ENCODE measurements at places on chromosomes 7 and 10. TPM values are rescaled to one million over a fixed set of nuclear protein-coding genes. Genes with fewer than 3 reads are reported as not detected.

DNA sequence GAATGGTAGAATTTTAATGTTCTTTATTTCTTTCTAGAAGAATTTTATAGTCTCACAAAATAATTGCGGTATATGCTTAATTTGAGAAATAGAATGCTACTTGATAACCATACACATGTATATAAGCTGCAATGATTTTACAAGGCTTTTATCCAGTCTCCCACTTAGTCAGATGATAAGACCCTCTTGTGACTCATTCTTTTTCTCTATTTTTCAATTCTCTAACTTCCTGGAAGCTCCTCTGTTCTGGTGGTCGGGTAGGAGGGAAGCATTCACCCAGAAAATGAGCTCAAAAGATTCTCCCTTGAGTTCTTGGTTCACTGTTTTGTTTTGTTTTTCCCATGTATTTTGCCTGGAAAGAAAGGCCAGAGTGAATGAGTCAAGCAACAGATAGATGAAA is 546.6 kb downstream of the INHBA start:
- no peak for DNase-seq

DNA sequence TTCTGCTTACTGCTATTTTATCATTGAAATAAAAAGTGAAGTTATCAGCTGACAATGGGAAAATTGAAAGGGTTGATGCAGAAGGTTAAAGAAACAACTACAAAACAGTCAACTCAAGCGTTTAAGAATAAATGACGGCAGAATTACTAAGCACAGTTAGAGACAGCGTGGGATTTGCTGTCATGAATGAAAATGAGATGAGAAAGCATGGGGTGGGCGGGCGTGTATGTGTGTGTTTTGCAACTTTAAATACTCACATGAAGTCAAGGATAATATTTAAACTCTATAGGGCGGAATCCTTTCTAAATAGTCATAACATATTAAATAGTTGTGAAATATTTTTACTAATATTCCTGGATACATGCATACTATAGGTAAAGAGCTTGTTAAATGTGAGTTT is 450.8 kb downstream of the ETV1 start:
- no peak for DNase-seq

TFPI2 gene
- not detected for total RNA-seq

DNA sequence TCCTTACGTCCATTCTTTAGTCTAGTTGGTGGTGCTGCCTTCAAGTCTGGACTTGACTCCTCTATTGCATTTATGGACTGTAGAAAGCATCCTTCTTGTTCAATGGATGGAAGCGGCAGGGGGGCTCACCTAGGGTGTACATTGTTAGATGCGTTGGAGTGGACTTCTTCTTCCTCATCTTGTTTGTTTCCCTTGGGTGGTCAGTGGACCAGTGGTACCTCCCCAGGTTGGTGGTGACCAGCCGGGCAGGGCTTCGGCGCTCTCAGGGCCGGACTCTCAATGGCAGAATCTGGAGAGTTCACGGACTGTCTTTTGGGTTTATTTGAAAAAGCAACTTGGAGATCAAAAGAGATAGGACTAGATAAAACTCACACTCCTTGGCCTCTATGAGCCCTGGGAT is 6.2 kb upstream of the BTBD16 start:
- no peak for DNase-seq

DNA sequence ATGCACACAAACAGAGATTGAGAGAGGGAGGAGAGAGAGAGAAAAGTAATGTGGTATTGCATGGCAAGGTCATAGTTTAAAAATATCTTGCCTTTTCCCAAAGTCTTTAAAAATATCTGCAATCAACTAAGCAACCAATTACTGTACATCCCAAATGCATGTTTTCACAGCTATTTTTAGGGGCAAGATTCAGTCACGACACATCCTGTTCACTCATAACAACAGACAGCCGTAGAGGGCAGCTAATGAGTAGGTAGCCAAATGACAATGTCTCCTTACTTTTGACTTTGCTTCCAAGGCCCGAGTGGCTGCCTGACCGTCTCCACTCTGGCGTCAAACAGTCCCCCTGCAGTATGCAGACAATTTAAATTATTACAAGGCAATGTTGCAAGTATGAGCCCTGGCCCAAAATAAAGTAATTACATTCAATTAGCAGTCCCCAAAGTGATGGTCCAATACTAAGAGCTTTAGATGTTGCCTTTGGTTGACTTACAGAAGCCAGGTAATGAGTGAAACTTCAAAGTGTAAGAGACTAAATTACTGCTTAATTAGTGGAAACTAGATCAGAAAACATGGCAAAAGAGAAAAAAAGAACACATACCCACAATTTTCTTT is 162.9 kb downstream of the MBL2 start:
- DNase-seq = no peak

SNX10 gene
- total RNA-seq = 54.9 TPM

TRRAP gene
- 59.1 TPM for total RNA-seq

DNA sequence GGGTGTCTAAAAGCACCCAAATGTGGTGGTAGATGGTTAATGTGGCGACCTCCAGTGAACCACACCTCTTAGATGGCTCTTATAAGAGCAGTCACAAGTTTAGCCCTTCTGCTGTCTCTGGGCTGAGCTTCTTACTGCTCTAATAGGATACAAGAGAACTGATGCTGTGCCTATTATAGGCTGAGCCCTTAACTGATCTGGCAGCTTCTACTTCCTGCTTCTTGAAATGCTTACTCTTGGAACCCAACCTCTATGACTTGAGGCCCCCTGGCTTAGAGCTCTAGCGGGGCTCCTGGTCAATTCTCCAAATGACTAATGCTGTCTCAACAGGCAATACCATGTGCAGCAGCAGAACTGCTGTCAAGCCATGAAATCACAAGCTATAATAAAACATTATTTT is 35.0 kb upstream of the LSM8 start:
- no peak for DNase-seq

SLC26A5 gene
- total RNA-seq = 0.07 TPM

- no peak for DNase-seq
Observed at GRCh38 chr10:63799521-63800300, 278.5 kb downstream of the REEP3 start.

- DNase-seq = no peak
Observed at GRCh38 chr10:97325754-97326153, 6.7 kb downstream of the FRAT1 start.

DNA sequence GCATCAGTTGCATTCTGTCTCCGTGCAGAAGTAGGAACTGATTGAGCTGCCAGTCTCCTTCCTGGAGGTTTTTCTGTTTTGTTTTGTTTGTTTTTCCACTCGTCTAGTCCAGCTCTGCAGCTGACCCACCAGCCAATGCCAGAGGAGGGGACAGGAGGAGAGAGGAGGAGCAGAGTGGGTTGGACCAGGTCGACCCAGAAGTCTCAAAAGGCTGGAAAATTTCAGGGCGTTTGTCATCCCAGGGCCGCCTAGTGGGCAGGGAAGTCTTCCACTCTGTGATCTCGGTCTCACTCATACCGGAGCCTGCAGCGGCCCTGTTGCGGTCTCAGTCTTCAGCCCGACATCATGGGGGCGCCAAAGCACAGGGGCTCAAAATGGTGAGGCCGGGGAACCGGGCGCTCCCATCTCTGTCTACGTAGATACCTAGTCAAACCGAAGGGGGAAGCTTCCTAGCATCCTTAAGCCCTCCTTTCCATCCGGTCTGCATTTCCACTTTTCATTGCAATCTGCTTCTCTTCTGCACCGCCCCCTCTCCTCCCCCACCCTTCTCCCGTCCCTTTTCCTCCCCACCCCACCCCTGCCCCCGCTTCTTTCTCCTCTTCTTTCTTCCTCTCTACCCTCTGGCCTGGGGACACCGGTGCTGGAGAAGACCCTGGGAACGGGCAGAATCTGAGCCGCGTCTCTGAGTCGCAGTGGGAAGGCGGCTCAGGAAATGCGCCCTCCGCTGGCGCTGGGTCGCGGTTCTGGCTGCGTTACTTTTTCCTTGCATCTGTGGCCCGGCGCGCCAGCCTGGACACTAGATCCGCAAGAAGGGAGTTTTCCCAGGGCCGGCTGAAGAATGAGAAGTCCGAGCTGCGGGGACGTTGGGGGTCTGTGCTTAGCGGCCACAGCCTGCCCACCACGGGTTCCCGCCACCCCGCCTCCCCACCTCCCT is 16.2 kb upstream of the PAX2 start:
- no peak for DNase-seq

DNA sequence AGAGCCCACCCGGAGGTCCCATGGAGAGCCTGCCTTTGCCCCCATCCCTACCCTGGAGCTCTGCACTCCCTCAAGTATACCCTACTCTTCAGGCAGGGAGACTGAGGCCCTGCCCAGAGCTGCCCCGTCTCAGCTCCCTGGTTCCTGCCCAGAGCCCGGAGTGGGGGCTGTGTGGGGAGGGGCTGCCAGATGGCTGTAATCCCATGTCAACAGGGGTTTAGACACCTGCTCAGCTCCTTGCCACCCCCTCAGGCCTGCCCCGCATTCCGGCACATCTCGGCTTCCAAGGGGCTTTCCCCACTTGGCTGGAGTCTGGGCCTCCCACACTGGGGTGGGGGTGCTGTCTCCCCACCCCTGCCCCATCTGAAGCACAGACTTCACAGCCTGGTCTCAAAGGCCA is 20.9 kb upstream of the LFNG start:
- no peak for DNase-seq

- DNase-seq = no peak
Observed at GRCh38 chr7:16744518-16745250, 8.9 kb upstream of the TSPAN13 start.

All from activated T-helper 2 cell treated with anti-CD3 and anti-CD28 coated beads, Interferon-gamma antibody, Interleukin-2, Interleukin-4, amounts not matched to agents 10 μg/mL and 5 μg/mL and 100 μg/mL, durations not matched to agents 14 hours and 24 hours and 36 hours (primary cell).